ENCODE measurements at places on chromosomes 5 and 9. TPM values are rescaled to one million over a fixed set of nuclear protein-coding genes. Genes with fewer than 3 reads are reported as not detected.

GRCh38 chr9:4923141-4923540, 61.9 kb upstream of the JAK2 start:
- no peak overlapping the region for H3K4me3 ChIP-seq
- no peak overlapping the region for H3K27ac ChIP-seq
- no peak for DNase-seq
- no peaks in the 10 kb centered on the region for H3K36me3 ChIP-seq
- H3K4me1 ChIP-seq = peaks cover 6% of the 10 kb centered on the region
- no peaks in the 10 kb centered on the region for H3K27me3 ChIP-seq

- H3K27ac ChIP-seq = no peak overlapping the region
- H3K27me3 ChIP-seq = no peaks in the 10 kb centered on the region
- DNase-seq = no peak
- H3K36me3 ChIP-seq = no peaks in the 10 kb centered on the region
- H3K4me3 ChIP-seq = no peak overlapping the region
Observed at GRCh38 chr5:169670769-169671525, 33.9 kb downstream of the DOCK2 start.

- H3K27ac ChIP-seq = peak overlapping the region; percentile 43
- no peak for DNase-seq
- H3K36me3 ChIP-seq = peaks cover 4% of the 10 kb centered on the region
- peak overlapping the region; percentile 63 for H3K4me3 ChIP-seq
- H3K4me1 ChIP-seq = peaks cover 4% of the 10 kb centered on the region
- H3K27me3 ChIP-seq = no peaks in the 10 kb centered on the region
Observed at GRCh38 chr5:75681125-75681830, 36.0 kb downstream of the POC5 start.

- H3K4me1 ChIP-seq = peaks cover 13% of the 10 kb centered on the region
- no peak overlapping the region for H3K27ac ChIP-seq
- DNase-seq = no peak
- no peak overlapping the region for H3K4me3 ChIP-seq
Observed at GRCh38 chr5:142846406-142846805, 76.2 kb downstream of the ARHGAP26 start.

PCDHGA12 gene
- 20.6 TPM for total RNA-seq

IER5L gene
- total RNA-seq = 86.1 TPM

DNA sequence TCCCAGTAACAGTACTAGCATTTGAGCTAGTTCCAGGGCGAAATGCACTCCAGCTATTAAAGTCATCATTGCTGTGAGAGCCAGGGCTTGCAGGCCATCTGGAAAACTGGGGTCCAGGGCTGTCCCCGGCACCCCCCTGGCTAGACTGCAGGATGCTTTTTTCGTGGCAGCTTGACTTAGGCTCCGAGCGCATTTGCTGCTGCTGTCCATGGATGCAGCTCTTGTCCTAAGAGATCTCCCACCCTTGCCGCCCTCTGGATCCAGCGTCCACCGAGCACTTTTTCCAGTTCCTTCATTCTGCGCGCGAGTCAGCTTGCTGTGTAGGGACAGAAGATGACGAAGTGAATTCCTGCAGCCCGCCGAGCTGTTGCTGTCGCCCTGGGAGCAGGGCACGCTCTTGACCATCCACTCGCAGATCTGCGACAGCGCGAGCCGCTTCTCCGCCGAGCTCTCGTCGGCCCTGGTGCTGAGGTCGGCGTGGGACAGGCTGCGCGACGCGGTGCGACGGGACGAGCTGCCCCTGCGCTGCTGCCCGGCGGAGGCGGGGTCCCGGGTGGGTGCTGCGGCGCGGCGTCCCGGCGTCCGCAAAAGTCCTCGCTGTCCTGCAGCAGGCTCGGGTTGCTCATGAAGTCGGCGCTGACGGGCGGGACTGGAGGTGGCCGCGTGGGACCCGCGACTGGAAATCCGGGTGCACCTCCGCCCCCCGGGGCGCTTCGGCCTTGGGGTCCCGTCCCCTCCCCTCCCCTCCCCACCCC, 30.7 kb downstream of the OR2V1 start:
- H3K36me3 ChIP-seq = no peaks in the 10 kb centered on the region
- H3K27ac ChIP-seq = no peak overlapping the region
- H3K4me1 ChIP-seq = no peaks in the 10 kb centered on the region

GLE1 gene
- 19.2 TPM for total RNA-seq

GRCh38 chr5:68688547-68688946, 405.3 kb upstream of the SLC30A5 start:
- no peak overlapping the region for H3K4me3 ChIP-seq
- no peaks in the 10 kb centered on the region for H3K27me3 ChIP-seq
- H3K4me1 ChIP-seq = peaks cover under 1% of the 10 kb centered on the region
- no peaks in the 10 kb centered on the region for H3K36me3 ChIP-seq

DNA sequence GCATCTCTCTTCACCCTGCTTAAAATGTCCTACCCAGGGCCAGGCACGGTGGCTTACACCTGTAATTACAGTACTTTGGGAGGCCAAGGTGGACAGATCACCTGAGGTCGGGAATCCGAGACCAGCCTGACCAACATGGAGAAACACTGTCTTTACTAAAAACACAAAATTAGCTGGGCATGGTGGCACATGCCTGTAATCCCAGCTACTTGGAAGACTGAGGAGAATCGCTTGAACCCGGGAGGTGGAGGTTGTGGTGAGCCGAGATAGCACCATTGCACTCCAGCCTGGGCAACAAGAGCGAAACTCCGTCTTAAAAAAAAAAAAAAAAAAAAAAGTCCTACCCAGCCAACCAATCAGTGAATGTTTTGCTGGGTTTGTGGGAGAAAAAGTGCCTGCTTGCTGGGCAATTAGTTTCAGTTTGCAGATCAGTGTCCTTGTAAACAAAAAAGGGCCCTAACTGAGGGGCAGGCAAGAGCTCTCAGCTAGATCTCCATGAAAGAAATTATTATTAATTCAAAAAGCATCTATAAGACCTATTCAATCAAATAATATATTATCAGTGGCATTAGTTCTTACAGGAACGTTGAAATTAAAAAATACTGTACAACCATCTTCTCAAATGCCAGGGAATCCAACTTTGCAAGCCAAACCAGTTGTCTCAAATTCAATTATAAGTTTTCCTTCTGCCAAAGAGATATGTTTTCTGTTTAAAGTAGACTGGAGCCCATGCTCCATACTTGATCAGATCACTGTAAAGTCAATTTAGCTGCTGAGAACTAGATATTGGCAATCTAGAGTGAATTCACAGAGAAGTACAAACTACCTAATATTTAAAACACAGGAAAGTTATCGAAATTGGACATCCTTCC, 3.9 kb downstream of the MEGF9 start:
- H3K27me3 ChIP-seq = no peaks in the 10 kb centered on the region
- peaks cover 40% of the 10 kb centered on the region for H3K4me1 ChIP-seq
- H3K36me3 ChIP-seq = no peaks in the 10 kb centered on the region
- peak; percentile 85 for DNase-seq
- peak overlapping the region; percentile 55 for H3K27ac ChIP-seq
- H3K4me3 ChIP-seq = peak overlapping the region; percentile 72

- DNase-seq = no peak
- no peaks in the 10 kb centered on the region for H3K36me3 ChIP-seq
- H3K27me3 ChIP-seq = no peaks in the 10 kb centered on the region
- H3K27ac ChIP-seq = no peak overlapping the region
- H3K4me3 ChIP-seq = no peak overlapping the region
Observed at GRCh38 chr5:133294380-133294779, 242.6 kb downstream of the HSPA4 start.

F2RL2 gene
- total RNA-seq = 1.5 TPM

SPARC gene
- total RNA-seq = 4,600 TPM

DNA sequence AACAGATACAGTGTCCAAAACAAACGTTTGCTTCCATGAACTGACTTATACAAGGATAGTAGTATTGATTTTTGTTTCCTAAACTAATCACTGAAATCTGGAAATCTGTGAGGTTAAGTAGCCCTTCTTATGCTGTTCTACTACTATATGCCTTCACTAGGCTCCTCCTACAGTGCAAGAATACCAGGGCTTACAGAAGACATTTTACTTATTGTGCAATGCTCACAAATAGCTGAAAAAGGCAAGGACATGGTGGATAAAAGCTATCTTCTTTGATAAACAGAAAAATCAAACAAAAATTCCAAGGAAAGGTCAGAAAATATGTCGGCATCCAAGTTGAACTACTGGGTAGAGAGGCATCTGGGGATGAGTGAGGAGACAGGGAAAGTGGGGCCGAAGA, 61.9 kb downstream of the OXCT1 start:
- DNase-seq = no peak
- no peak overlapping the region for H3K27ac ChIP-seq
- H3K4me3 ChIP-seq = no peak overlapping the region
- H3K27me3 ChIP-seq = no peaks in the 10 kb centered on the region

- DNase-seq = no peak
- H3K27ac ChIP-seq = peak overlapping the region; percentile 32
- no peak overlapping the region for H3K4me3 ChIP-seq
Observed at GRCh38 chr9:26975728-26976707, 19.8 kb downstream of the IFT74 start.

- H3K4me1 ChIP-seq = no peaks in the 10 kb centered on the region
- H3K27ac ChIP-seq = no peak overlapping the region
- no peak overlapping the region for H3K4me3 ChIP-seq
- H3K27me3 ChIP-seq = no peaks in the 10 kb centered on the region
- H3K36me3 ChIP-seq = no peaks in the 10 kb centered on the region
Observed at GRCh38 chr5:100275631-100276030, 259.5 kb upstream of the FAM174A start.

HTR1A gene
- total RNA-seq = not detected

ANKRA2 gene
- 25.3 TPM for total RNA-seq

DNA sequence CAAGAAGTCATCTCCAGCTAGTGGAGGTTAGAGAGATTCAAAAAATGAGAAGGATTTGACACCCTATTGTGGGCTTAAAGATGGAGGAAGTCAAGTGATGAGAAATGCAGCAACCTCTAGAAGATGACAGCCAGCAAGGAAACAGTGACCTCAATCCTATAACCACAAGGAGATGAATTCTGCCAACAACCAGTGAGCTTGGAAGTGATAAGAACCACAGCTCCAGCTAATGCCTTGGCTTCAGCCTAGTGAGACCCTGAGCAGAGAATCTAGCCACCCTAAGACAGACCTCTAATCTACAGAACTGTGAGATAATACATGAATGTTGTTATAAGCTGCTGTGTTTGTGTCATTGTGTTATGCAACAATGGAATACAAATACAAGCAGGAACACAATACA, 262.4 kb downstream of the GRIA1 start:
- H3K4me3 ChIP-seq = no peak overlapping the region
- H3K4me1 ChIP-seq = no peaks in the 10 kb centered on the region
- H3K27me3 ChIP-seq = no peaks in the 10 kb centered on the region
- peak; percentile 6 for DNase-seq

DNA sequence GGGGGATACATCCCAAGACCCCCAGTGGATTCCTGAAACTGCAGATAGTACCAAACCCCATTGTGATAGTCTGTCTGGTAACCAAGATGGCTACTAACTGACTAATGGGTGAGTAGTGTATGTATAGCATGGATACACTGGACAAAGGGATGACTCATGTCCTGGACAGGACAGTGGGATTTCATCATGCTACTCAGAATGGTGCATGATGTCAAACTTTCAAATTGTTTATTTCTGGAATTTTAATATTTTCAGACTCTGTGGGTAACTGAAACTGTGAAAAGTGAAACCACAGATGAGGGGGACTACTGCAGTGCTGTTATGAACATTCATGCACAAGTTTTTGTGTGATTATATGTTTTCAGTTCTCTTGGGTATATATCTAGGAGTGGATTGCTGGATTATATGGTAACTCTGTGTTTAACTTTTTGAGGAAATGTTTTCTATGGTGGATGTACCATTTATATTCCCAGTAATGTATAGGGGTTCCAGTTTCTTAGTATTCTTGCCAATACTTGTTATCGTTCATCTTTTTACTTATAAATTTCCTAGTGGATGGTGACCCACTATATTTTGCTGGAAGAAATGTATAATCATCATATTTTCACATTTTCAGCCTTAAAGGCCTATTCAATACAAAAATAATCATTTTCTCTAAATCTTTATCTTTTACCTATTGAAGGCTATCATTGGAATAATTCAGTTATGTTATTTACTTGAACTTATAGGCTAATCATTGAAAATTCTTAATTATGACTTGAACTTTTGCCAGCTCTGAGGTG, 140.9 kb downstream of the NR3C1 start:
- DNase-seq = peak; percentile 39
- no peak overlapping the region for H3K4me3 ChIP-seq
- no peaks in the 10 kb centered on the region for H3K36me3 ChIP-seq
- peak overlapping the region; percentile 85 for H3K27ac ChIP-seq
- peaks cover 7% of the 10 kb centered on the region for H3K4me1 ChIP-seq
- no peaks in the 10 kb centered on the region for H3K27me3 ChIP-seq

- DNase-seq = peak; percentile 82
- no peaks in the 10 kb centered on the region for H3K27me3 ChIP-seq
- no peak overlapping the region for H3K27ac ChIP-seq
- H3K4me1 ChIP-seq = no peaks in the 10 kb centered on the region
- H3K4me3 ChIP-seq = no peak overlapping the region
- no peaks in the 10 kb centered on the region for H3K36me3 ChIP-seq
Observed at GRCh38 chr5:170791325-170791954, 7.9 kb downstream of the GABRP start.

DNA sequence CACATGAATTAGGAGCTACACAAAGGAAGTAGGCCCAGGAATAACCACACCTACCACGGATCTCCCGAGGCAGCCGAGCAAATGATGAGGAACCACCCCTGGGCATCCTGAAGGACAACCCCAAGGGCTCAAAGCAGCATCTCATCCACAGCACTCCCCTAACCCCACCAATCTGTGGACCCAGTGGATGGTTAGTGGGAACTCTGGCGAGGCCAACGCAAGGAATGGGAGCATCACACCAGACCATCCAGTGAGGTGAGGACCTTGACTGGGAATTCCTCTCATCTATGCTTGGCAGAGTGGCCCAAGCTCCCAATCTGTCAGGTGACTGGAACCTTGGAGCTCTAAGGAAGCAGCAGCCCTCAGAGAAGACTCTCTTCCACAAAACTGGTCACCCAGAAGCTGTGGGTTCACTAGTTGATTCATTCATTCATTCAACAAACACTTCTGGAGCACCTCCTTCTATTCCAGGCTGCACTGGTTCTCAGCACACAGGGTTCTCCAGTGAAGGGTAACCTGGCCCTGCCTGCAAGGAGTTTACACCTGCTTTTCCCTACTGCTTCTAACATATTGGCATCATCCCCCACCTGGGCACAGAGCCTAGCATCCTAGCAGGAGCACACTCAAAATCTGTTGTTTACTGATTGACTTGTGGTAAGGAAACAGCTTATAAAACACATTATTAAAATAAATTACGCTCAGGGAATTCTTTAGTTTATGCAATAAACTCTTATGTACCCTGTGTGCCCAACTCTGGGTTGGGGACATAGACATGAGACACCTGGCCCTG, 4.9 kb downstream of the ACSL6 start:
- no peak for DNase-seq
- no peak overlapping the region for H3K4me3 ChIP-seq
- H3K27me3 ChIP-seq = peaks cover 23% of the 10 kb centered on the region
- H3K27ac ChIP-seq = no peak overlapping the region
- H3K36me3 ChIP-seq = no peaks in the 10 kb centered on the region
- H3K4me1 ChIP-seq = peaks cover 2% of the 10 kb centered on the region

SPINK7 gene
- total RNA-seq = not detected

All from osteoblast (primary cell).